ENCODE measurements at places on chromosomes 2 and 18. TPM values are rescaled to one million over a fixed set of nuclear protein-coding genes. Genes with fewer than 3 reads are reported as not detected.

The SCYGR6 gene
- not detected for total RNA-seq

The TRIB2 gene
- total RNA-seq = 148 TPM

The RAD51AP2 gene
- total RNA-seq = not detected

DNA sequence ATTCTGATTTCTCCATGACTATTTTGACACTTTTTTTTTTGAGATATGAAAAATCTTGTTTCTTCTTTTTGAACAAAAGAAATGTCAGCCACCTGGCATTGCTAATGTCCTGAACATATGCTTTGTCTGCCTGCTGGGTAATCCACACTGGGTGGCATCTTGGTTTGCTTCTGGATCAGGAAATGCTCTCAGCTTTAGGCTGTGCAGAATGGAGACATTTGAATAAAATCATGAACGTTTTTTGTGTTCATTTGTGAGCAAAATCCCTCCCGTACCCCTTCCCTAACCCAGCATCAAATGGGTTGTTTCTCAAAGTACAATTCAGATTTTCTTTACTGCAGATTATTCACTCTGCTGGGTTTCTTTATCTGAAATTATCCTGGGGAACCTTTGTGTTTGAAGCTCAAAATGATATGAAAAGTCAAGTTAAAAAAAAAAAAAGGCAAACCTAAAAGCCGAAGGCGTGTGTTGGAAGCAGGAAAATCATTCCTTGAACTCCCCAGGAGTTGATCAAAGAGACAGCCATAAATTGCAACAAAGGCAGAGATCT is 53.4 kb upstream of the KLF7 start:
- no peaks in the 10 kb centered on the region for H3K36me3 ChIP-seq
- no peaks in the 10 kb centered on the region for H3K4me1 ChIP-seq
- H3K27me3 ChIP-seq = no peaks in the 10 kb centered on the region
- DNase-seq = no peak
- H3K4me3 ChIP-seq = no peak overlapping the region

The SYT4 gene
- not detected for total RNA-seq

- H3K27ac ChIP-seq = no peak overlapping the region
- H3K36me3 ChIP-seq = no peaks in the 10 kb centered on the region
- DNase-seq = no peak
- no peaks in the 10 kb centered on the region for H3K27me3 ChIP-seq
- H3K4me3 ChIP-seq = no peak overlapping the region
Observed at GRCh38 chr18:57267368-57267925, 84.9 kb upstream of the ST8SIA3 start.

The CYP26B1 gene
- 6.7 TPM for total RNA-seq

GRCh38 chr2:104755026-104755878 is 98.7 kb upstream of the POU3F3 start:
- H3K4me1 ChIP-seq = no peaks in the 10 kb centered on the region
- H3K27me3 ChIP-seq = no peaks in the 10 kb centered on the region
- H3K36me3 ChIP-seq = no peaks in the 10 kb centered on the region
- no peak overlapping the region for H3K27ac ChIP-seq
- no peak overlapping the region for H3K4me3 ChIP-seq
- DNase-seq = peak; percentile 75

GRCh38 chr2:10078001-10078400 is 2.2 kb downstream of the CYS1 start:
- peaks cover 84% of the 10 kb centered on the region for H3K27me3 ChIP-seq
- no peak overlapping the region for H3K27ac ChIP-seq
- H3K4me3 ChIP-seq = no peak overlapping the region
- no peaks in the 10 kb centered on the region for H3K36me3 ChIP-seq

The DLGAP1 gene
- total RNA-seq = 1.9 TPM

- H3K4me1 ChIP-seq = peaks cover 25% of the 10 kb centered on the region
- H3K36me3 ChIP-seq = no peaks in the 10 kb centered on the region
- no peak overlapping the region for H3K4me3 ChIP-seq
- no peaks in the 10 kb centered on the region for H3K27me3 ChIP-seq
- H3K27ac ChIP-seq = no peak overlapping the region
Observed at GRCh38 chr2:33086400-33087015, 139.8 kb downstream of the LTBP1 start.

GRCh38 chr2:223635080-223635479 is 32.9 kb upstream of the SCG2 start:
- H3K27me3 ChIP-seq = no peaks in the 10 kb centered on the region
- no peaks in the 10 kb centered on the region for H3K4me1 ChIP-seq
- no peak overlapping the region for H3K27ac ChIP-seq
- H3K36me3 ChIP-seq = no peaks in the 10 kb centered on the region
- no peak for DNase-seq

The MC5R gene
- total RNA-seq = not detected

DNA sequence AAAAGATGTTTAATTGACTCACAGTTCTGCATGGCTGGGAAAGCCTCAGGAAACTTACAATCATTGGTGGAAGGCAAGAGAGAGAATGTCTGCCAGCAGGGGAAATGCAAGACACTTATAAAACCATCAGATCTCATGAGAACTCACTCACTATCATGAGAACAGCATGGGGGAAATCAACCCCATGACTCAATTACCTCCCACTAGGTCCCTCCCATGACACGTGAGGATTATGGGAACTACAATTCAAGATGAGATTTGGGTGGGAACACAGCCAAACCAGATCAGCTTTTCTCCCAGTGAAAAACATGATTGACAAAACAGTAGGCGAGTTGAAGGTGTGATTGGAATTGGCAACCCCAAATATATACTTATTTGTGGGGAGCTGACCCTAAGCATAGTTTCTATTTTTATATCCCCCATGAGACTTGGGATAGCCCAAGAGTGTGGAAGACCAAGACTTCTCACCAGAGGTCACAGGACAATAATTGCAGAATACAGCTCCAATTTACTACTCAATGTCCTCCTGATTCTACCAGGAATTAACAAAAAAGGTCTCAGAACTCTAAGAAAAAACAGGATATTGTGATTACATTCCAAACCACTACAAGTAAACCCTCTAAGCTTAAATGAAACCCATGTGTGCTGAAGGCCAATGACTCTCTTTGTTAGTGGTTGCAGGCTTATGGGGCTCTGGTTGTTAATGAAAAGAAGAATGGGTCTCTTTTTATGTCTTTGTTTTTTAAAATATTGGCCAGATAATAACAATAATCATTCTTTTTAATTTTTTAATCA is 96.1 kb upstream of the PIK3C3 start:
- no peak overlapping the region for H3K4me3 ChIP-seq
- no peaks in the 10 kb centered on the region for H3K4me1 ChIP-seq
- DNase-seq = no peak
- no peaks in the 10 kb centered on the region for H3K36me3 ChIP-seq

GRCh38 chr2:31726457-31726856 is 145.7 kb upstream of the SRD5A2 start:
- no peak overlapping the region for H3K27ac ChIP-seq
- H3K36me3 ChIP-seq = no peaks in the 10 kb centered on the region
- no peaks in the 10 kb centered on the region for H3K4me1 ChIP-seq
- H3K27me3 ChIP-seq = no peaks in the 10 kb centered on the region

The ERCC3 gene
- total RNA-seq = 57.1 TPM

DNA sequence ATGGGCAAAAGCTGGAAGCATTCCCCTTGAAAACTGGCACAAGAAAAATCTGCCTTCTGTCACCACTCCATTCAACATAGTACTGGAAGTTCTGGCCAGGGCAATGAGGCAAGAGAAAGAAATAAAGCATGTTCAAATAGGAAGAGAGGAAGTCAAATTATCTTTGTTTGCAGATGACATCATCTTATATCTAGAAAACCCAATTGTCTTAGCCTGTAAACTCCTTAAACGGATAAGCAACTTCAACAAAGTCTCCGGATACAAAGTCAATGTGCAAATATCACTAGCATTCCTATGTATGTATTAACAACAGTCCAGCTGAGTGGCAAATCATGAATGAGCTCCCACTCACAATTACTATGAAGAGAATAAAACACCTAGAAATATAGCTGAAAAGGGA is 1579.3 kb downstream of the SUCLG1 start:
- no peak for DNase-seq
- no peak overlapping the region for H3K4me3 ChIP-seq
- H3K36me3 ChIP-seq = no peaks in the 10 kb centered on the region
- no peaks in the 10 kb centered on the region for H3K27me3 ChIP-seq
- no peaks in the 10 kb centered on the region for H3K4me1 ChIP-seq

DNA sequence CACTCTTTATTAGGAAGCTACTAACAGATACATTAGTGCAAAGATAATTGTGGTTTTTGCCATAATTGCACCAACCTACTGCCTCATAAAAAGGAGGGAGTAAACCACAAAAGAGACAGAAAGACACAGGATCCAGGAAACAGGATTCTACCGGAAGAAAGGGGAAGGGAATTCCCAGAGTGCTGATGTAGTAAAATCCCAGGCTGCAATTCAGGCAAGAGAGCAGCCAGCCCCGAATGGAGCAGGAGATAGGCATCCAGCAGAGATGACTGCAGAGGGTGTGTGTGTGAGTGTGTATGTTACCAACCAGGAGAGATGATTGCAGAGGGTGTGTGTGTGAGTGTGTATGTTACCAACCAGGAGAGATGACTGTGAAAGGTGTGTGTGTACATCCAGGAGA is 84.4 kb downstream of the KCNS3 start:
- DNase-seq = no peak
- no peaks in the 10 kb centered on the region for H3K4me1 ChIP-seq
- no peak overlapping the region for H3K4me3 ChIP-seq

- no peak for DNase-seq
- H3K27me3 ChIP-seq = no peaks in the 10 kb centered on the region
- no peak overlapping the region for H3K4me3 ChIP-seq
- no peaks in the 10 kb centered on the region for H3K36me3 ChIP-seq
Observed at GRCh38 chr2:43180897-43181296, 45.5 kb downstream of the ZFP36L2 start.

The LYPD6B gene
- 1.6 TPM for total RNA-seq

DNA sequence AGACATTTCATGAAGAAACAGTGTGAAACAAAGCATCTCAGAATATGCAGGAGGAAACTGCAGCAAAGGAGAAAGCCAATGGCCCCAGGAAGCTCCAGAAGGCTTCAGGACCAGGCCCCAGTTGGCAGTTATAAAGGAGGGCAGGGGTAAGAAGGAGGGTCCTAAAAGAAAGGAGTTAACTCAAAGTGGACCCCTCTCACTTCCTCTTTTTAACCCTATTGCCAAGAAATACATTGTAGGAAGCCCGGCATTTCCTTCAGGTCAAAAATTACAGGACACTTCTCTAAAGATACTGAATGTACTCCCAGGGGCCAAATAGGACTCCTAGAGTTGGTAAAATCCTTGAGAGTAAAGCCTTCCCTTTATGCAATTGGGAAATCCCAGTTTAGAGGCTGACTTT is 77.1 kb upstream of the TGFA start:
- no peak overlapping the region for H3K27ac ChIP-seq
- H3K27me3 ChIP-seq = no peaks in the 10 kb centered on the region
- H3K4me1 ChIP-seq = no peaks in the 10 kb centered on the region
- no peak for DNase-seq
- no peaks in the 10 kb centered on the region for H3K36me3 ChIP-seq
- no peak overlapping the region for H3K4me3 ChIP-seq

The MARCO gene
- total RNA-seq = 77.4 TPM

GRCh38 chr2:239533569-239534316 is 132.9 kb upstream of the HDAC4 start:
- H3K4me1 ChIP-seq = no peaks in the 10 kb centered on the region
- H3K36me3 ChIP-seq = no peaks in the 10 kb centered on the region
- peak; percentile 53 for DNase-seq
- H3K4me3 ChIP-seq = no peak overlapping the region
- H3K27me3 ChIP-seq = no peaks in the 10 kb centered on the region

The SLC16A14 gene
- 16.2 TPM for total RNA-seq

The NDC80 gene
- 7.3 TPM for total RNA-seq

The DSG1 gene
- not detected for total RNA-seq

DNA sequence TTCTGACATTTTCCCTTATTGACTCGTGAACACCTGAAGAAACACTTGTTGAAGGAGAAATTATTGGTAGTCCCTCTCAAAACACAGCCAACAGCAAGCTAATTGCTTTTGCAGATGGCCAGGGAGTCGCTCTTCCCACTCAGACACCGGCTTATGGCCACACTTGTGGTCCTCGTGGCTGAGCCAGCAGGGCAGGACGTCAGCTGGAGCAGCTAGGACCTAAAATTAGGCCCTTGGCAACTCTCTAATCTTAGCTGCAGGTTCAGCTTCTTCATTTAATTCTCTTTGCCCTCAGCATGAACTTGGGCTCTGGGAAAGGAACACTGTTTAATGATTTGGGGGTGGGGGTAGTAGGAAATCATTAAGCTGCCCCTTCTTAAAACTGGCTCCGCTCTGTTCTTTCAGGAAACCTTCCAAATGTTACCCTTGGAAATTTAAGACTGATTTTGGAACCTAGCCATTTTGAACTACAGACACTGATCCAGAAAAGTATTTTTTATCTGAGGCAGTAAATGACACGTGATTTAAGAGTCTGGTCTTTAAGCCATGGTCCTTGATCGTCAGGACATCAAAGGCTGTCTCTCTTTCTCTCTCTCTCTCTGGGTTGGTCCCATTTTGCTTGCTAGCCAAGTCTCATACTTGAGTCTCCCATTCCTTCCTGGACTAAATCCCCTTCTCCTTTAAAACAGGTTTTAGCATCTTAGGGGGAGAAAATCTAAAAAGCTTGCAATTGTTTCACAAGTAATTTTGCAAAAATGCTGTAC is 77.5 kb downstream of the CDK15 start:
- no peaks in the 10 kb centered on the region for H3K27me3 ChIP-seq
- DNase-seq = no peak
- H3K36me3 ChIP-seq = no peaks in the 10 kb centered on the region
- no peak overlapping the region for H3K27ac ChIP-seq
- no peak overlapping the region for H3K4me3 ChIP-seq
- peaks cover 29% of the 10 kb centered on the region for H3K4me1 ChIP-seq

GRCh38 chr2:151766437-151767153 is 32.3 kb upstream of the NEB start:
- H3K27ac ChIP-seq = peak overlapping the region; percentile 86
- peaks cover 5% of the 10 kb centered on the region for H3K36me3 ChIP-seq
- no peak overlapping the region for H3K4me3 ChIP-seq
- H3K4me1 ChIP-seq = peaks cover 8% of the 10 kb centered on the region
- peak; percentile 75 for DNase-seq

GRCh38 chr18:55228191-55228590 is 268.9 kb upstream of the CCDC68 start:
- no peaks in the 10 kb centered on the region for H3K27me3 ChIP-seq
- no peak overlapping the region for H3K27ac ChIP-seq
- no peak overlapping the region for H3K4me3 ChIP-seq
- DNase-seq = no peak

DNA sequence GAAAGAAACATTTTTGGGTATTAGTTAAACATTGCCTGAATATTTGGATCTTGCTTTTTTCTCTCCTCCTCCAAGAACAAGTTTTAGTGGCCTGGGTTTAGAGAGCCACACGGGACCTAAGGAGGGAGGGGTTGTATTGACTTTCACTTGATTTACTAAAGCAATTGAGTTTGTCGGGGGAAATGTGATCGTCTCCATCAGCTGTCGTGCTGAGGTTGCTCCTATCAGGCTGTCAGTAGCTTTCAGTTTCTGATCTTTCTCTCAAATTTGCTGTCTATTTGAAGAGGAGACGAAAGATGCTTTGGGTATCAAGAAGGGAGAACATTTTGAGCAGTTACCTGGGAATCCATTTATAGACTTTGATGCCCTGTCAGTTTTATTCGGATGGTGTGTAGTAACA is 106.0 kb downstream of the SETBP1 start:
- H3K27ac ChIP-seq = peak overlapping the region; percentile 29
- no peak for DNase-seq
- H3K36me3 ChIP-seq = no peaks in the 10 kb centered on the region
- no peaks in the 10 kb centered on the region for H3K27me3 ChIP-seq
- H3K4me1 ChIP-seq = peaks cover 21% of the 10 kb centered on the region
- H3K4me3 ChIP-seq = no peak overlapping the region

The ACKR3 gene
- total RNA-seq = 66.0 TPM

GRCh38 chr2:883260-883802 is 67.3 kb upstream of the SNTG2 start:
- no peak overlapping the region for H3K27ac ChIP-seq
- H3K27me3 ChIP-seq = no peaks in the 10 kb centered on the region
- no peaks in the 10 kb centered on the region for H3K4me1 ChIP-seq
- DNase-seq = no peak
- H3K36me3 ChIP-seq = no peaks in the 10 kb centered on the region

The CYP27A1 gene
- 13.0 TPM for total RNA-seq
